ENCODE measurements at places on chromosomes 1 and 21.

DNA sequence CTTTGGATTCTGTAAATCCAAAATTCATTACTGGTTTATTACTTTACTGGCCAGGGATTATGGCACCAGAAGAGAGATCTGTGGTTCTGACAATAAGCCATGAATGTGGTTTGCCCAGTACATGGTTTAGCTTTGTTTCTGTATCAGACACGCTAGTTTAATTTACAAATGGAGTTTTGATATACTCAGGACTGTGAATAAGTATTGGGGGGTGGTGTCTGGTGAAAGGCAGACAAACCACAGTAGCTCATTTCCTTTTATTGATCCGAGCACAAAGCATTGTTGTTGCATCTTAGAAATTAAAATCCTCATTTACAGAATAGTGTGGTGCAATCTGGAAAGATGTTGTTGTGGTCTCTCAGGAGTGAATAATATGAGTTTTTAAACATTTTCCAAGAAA, 96.0 kb downstream of the ST6GALNAC3 start:
- DNase-seq: no peak

- no peak for DNase-seq
These were observed 423.2 kb upstream of the B3GALT2 start for GRCh38 chr1:193609592-193609991.

GRCh38 chr1:185520188-185520920, 203.3 kb upstream of the IVNS1ABP start:
- DNase-seq: no peak

GRCh38 chr1:50415235-50416149, 7.8 kb downstream of the DMRTA2 start:
- no peak for DNase-seq

DNA sequence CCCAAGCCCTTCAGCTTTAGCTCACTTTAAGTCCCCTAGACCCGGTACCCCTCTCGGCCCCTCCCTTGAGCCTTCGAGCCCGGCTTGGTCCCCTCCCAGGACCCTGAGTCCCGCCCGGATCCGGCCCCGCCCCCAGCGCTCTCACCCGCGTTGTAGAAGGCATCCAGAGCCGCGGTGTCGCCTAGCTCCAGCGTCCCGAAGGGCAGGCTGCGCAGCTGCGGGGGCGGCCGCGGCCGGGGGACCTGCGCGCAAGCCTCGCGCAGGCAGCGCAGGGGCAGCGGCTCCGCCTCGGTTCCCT, 699 bp downstream of the MAP3K6 start:
- DNase-seq: no peak

GRCh38 chr21:45639206-45640000, 4.1 kb upstream of the PCBP3 start:
- DNase-seq: no peak

DNA sequence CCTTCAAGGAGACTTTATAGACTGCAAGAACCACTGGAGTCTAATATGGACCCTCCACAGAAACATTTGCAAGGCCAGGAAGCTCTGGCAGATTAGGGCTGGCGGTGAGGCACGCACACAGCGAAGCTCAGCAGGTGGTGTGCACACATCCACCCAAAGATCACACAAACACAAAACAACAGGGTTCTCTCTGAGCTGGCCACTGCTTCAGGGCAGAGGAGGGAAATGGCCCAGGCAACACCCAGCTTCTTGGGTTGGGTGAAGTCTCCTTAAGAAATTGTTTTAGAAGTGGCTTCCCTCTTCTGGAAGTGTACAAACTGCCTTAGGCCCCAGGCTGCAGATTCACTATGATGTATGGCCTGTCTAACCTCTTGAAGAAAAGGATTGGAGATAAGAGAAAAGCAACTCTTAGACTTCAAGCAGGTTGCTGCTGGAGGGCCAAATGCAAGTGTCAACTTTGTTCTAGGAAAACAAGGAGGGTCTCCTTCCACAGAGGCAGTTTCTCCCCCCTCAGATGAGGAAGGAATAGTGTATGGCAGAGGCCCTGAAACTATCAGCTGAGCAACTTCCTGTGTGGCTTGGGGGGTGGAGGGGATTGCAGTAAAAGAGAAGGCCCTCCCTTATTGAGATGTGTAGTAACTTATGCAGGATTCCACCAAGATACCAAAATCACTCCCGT, 2.0 kb downstream of the RCSD1 start:
- DNase-seq: no peak

GRCh38 chr1:203818399-203818798, 23.0 kb downstream of the ZBED6 start:
- DNase-seq: no peak

DNA sequence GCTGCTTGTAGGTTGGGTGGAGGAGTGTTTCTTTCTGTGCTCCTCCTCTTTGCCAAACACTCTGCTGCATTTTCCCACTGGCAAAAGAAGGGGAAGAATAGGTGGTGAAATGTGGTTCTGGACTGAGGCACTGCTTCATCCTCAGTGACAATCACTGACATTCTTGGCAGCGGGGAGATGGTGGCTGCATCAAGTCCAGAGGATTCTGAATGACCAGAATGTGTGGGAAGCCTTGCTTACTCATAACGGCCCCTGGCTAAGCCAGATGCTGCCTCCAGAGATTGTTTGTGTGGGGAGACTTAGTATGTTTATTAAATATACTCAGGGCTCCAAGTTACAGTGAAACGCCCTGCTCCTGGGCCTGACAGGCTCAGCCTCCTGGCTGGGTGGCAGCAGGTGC, 160.3 kb downstream of the CACNA1E start:
- no peak for DNase-seq

DNA sequence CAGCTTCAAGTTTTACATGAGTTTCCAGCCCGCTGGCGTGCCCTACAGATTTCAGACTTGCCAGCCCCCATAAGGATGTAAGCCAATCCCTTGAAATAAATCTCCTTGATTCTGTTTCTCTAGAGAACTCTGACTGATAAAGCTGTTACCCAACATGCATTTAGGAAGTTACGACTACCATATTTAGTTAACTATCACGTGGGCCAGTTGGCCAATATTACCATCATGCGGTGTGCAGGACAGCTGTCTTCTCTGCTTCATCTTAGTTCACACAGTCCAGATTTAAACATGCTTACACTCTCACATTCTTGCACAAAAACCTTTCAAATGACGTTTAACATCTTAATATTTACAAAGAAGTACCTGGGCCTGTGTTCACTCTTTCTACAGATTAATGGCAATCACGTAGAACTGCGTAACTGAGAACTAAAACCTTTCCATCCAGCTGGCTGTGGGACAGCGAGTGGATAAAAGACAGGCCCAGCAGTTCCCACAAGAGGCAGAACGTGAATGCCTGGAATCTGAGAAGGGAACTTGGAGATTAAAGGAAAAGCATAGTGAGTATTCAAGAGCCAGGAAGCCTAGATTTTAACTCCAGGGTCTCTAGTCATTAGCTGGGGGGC, 20.8 kb downstream of the FAM177B start:
- DNase-seq: no peak

- peak; percentile 76 for DNase-seq
These were observed 9.7 kb upstream of the SHCBP1L start for GRCh38 chr1:182962554-182963115.

DNA sequence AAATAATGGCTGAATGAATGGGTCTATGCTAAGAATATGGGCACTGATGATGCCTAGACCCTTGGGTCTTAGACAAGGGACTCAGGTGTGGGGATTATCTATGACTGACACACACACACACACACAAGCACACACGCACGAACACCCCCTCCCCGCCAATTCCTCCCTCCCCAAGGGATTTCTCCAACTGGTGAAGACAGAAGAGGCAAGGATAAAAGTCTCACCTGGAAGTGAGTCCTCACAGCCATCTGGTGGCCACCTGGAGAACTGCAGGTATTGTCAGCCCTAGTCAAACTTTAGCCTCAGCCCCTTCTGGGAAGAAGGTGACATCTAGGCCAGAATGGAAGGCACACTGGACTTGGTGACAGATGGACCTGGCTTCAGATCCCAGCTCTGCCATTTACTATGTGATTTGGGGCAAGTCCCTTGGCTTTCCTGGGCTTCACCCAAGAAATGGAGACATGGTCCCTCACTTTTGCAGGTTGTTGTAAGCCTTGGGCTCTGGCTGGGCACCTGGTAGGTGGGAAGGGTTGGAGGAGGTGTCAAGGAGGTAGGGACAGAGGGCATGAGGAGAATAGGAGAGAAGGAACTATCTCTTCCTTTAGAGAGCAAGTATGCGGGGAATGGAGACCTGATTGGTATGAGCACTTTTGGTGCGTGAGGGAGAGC, 4.0 kb upstream of the GPR3 start:
- DNase-seq: no peak

- DNase-seq: no peak
These were observed 245.1 kb downstream of the RHOU start for GRCh38 chr1:228980232-228980937.

- no peak for DNase-seq
These were observed 712 bp downstream of the DEGS1 start for GRCh38 chr1:224183591-224184312.

- no peak for DNase-seq
These were observed 143.4 kb upstream of the MAGI3 start for GRCh38 chr1:113246929-113247328.

- DNase-seq: no peak
These were observed 75.2 kb upstream of the TSPAN2 start for GRCh38 chr1:115164484-115164883.

DNA sequence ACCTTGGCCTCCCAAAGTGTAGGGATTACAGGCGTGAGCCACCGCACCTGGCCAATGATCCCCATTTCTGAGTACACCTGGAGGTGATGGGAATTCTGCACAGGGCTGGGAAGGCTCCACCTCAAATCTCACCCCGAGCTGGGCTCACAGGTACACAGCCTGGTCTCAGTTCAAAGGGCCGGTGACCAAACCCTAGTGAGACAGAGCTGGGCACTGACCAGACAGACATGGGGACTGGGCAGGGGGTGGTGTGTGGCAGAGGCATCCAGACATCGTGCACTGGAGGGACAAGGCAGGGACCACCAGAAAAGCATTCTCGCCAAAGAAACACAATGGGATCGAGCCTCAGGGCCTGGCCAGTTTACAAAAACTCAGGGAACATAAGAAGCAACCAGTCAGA, 17.2 kb downstream of the LSS start:
- DNase-seq: no peak

DNA sequence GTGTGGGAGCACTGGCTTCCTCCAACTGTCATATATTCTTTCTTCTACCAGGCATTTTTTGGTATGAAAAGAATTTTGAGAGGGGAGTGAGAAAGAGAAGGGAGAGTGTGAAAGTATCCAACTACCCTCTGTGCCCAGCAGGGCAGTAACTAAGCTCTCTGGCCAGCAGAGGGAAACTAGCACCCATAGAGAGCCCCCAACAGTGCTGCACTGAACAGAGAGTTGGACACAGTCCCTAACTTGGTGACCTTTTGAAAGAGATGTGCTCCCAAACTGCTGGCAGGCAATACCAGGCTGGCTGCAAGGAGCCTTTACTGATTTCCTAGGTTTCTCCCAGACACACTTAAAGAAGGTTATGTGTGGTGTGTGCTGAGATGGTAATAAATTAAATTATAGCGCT, 118.8 kb upstream of the PBX1 start:
- no peak for DNase-seq

DNA sequence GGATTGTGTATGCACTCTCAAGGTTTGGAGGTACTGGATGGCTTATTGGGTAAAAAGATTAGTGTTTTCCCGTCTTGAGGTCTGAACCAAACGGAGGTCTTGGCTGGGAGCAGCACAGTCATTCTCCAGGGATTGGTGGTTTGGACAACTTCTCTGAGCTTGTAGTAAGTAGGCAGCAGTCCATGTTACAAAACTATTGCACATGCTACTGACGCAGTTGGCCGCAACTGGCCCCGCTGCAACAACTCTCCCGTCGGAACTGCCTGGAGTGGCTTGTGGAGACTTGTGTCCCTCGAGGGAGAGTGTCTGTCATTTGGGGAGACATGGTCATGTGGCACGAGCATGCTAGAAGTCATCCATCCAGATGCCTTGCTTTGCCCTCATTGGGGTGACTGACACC, 276.0 kb downstream of the TM2D1 start:
- DNase-seq: no peak

DNA sequence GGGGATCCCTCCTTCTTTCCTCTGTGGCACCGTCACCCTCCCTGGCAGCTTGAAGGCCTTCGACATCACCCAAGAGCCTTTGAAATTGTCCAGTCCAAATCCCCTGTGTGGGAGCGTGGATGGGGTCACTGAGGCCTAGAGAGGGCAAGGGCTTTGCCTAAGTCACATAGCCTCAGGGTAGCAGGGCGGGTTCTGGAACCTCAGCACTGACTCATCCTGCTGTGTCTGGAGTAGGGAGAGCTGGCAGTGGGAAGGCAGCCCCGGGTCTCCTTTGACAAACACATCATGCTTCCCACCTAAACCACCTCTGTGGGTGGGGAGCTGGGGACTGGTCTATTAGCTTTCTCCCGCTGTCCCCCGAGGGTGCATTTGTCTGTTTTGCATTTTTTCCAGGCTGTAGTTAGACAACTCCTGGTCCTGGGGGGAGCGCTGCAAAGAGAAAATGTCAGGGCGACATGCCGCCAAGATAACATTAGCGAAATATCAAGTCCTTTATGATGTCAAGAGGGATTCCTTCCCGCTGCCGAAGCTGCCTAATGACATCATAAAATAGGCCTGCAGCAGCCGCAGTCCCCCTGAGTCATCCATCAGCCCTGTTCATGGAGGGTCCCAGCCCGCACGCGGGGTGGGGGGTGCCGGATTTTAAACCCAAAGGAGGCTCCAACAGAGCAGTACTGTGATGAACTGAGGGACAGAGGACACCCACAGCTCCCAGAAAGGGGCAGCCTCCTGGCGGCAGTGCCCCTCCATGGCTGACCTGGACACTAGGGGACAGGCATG, 77.0 kb upstream of the POU3F1 start:
- DNase-seq: no peak

DNA sequence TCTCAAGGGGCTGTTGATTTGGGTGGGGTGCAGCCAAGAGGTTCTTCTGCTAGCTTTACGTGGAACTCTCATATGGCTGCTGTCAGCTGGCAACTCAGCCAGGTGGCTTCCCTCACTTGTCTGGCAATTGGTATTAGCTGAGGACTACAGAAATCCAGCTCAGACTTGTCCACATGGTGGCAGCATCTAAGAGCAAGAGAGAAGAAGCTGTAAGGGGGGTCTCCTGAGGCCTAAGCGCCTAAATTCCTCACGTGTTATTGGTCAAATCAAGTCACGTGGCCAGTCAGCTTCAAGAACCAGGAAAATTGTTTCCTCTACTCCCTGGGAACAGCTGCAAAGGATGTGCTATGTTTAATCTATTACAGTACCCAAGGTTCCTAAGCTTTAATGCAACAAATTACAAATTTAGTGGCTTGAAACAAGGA, 4.2 kb upstream of the DYRK3 start:
- peak; percentile 90 for DNase-seq

- DNase-seq: no peak
These were observed 47.7 kb downstream of the CDCP2 start for GRCh38 chr1:54105080-54105479.

Data from AG04450 (cell line).